ENCODE measurements at places on chromosomes 5 and 9. TPM values are rescaled to one million over a fixed set of nuclear protein-coding genes. Genes with fewer than 3 reads are reported as not detected.

TAF11L5 gene
- total RNA-seq = not detected

SLC25A2 gene
- total RNA-seq = 0.72 TPM

TMEM215 gene
- total RNA-seq = 0.57 TPM

FGD3 gene
- 4.1 TPM for total RNA-seq

SH3TC2 gene
- 9.3 TPM for total RNA-seq

DNA sequence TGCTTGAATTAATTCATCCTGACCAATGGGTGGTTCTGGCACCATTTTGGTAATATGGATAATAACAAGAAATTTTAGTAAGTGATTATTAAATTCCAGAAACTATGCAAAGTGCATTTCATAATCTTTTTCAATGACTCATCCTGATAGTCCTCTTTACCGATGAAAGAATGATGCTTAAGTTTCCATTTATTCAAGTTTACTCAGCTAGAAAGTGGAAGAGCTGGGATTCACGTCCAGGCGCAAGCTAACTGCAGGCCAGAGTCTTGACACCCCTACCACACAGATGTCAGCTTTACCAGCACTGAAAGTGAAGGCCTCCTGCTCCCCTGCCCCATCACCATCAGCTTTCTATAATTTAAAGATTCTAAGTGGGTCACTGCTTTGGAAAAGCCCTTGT lies 493.5 kb upstream of the WWC1 start:
- H3K36me3 ChIP-seq = no peaks in the 10 kb centered on the region
- no peak for DNase-seq
- no peaks in the 10 kb centered on the region for H3K27me3 ChIP-seq
- H3K4me3 ChIP-seq = no peak overlapping the region
- peaks cover 13% of the 10 kb centered on the region for H3K4me1 ChIP-seq

- DNase-seq = no peak
- no peak overlapping the region for H3K4me3 ChIP-seq
- no peak overlapping the region for H3K27ac ChIP-seq
- peaks cover 7% of the 10 kb centered on the region for H3K36me3 ChIP-seq
- no peaks in the 10 kb centered on the region for H3K27me3 ChIP-seq
Measured at GRCh38 chr5:83277953-83278352, 193.6 kb upstream of the VCAN start.

DNA sequence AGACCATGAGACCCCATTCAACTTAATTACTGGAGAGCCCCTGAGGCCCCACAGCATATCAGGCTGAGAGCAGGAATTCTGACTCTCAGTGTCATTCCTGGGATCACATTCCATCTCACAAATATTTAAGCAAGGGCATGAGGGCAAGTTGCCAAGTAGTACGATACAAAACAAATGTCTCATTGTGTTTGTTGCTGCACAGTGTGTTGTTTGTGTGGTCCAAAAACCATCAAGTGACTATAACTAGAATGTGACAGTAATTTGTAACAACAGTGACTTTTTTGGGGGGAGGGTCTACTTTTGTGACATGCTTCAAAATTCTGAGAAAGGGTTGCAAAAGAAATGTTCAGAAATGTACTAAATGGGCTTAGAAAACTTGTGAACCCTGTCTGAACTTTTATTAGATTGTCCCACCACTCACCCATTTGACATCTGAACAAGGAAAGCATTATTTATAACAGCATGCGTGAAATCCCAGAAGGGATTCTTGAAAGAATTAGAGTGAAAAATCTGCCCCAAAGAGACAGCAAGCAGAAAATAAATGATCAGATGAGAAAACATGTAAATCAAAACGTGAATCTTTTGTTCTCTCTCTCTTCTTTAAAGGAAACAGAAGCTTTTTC lies 347.0 kb downstream of the NTRK2 start:
- H3K27me3 ChIP-seq = no peaks in the 10 kb centered on the region
- H3K36me3 ChIP-seq = no peaks in the 10 kb centered on the region
- H3K4me1 ChIP-seq = peaks cover 32% of the 10 kb centered on the region

DNA sequence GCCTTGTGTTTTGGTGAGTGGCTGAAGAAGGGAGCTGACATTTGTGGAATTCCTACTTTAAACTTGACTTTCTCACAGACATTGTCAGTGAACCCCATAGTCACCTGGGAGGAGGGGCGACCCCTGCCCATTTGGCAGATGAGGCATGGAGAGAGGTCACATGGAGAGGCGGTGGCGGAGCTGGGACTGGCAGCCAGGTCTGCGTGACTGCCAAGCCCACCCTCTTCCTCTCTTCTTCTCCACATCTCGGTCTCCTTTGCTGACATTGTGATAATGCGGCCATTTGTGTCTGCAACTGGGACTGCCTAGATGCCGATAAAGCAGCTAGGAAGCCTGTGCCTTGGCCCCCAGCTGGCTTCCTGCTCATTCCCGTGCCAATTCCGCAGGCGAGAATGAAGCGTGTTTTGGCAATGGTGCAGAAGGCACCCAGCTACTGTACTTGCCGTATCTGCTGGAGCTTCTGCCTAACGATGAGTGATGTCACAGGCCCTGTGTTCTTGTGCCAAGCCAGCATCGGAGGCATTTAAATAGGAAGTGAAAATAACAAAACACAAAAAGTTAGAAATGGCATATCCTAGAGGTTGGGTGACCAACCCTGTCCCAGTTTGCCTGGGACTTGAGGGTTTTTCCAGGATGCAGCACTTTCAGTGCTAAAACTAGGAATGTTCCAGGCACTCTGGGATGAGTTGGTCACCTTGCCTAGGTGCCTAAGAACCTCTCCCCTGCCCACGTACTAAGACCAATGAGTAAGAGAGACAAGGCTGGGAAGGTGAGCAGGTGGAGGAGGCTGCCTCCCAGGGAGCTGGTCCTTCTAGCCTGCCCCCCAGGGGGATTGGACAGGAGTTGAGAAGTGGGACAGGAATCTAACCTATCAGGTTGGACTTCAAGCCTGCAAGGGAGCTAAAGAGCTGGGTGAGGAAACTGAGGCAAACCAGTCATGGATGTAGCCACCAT lies 23.6 kb downstream of the OLFML2A start:
- H3K36me3 ChIP-seq = no peaks in the 10 kb centered on the region
- no peaks in the 10 kb centered on the region for H3K4me1 ChIP-seq
- no peaks in the 10 kb centered on the region for H3K27me3 ChIP-seq
- no peak overlapping the region for H3K4me3 ChIP-seq
- DNase-seq = no peak
- H3K27ac ChIP-seq = no peak overlapping the region

GRCh38 chr5:140248414-140248813 lies 54.5 kb downstream of the PFDN1 start:
- H3K27ac ChIP-seq = no peak overlapping the region
- peaks cover 19% of the 10 kb centered on the region for H3K4me1 ChIP-seq
- no peak overlapping the region for H3K4me3 ChIP-seq

DNA sequence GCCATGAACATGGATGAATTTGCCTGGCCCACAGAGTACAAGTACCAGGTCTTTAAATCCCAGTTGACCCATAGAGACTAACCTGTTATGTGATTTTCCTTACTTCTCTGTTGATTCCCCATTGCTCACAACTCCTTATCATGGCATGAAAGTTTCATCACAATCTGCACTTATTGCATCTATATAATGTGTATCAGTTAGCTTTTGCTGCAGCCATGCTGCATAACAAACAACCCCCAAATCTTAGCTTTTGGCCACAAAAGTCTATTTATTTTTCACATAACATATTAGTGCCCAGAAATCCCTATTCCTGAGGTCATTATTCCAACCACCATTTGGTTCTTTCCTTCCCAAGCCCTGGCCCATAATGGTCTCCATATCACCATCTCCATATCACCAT lies 3.7 kb downstream of the GGTA1 start:
- no peak for DNase-seq
- peaks cover 55% of the 10 kb centered on the region for H3K27me3 ChIP-seq
- no peaks in the 10 kb centered on the region for H3K36me3 ChIP-seq
- H3K27ac ChIP-seq = no peak overlapping the region
- no peak overlapping the region for H3K4me3 ChIP-seq

DNA sequence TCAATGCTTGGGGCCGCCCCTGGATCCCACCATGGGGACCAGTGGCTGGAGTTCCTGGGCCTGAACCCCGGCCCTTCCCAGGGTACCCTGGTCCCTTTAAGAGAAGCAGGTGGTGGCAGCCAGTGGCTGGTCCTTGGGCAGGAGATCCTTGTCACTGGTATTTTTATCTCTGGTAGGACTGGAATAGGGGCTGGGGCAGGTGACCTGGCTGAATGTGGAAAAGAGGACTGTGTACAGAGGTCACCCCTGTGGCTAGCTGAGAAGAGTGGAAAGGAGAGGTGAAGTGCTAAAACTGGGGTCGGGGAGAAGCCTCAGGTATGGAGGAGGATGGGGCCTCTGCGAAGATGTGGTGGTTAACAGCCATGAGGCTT lies 7.0 kb downstream of the CRAT start:
- H3K27me3 ChIP-seq = no peaks in the 10 kb centered on the region
- no peaks in the 10 kb centered on the region for H3K4me1 ChIP-seq
- H3K4me3 ChIP-seq = no peak overlapping the region
- H3K36me3 ChIP-seq = no peaks in the 10 kb centered on the region
- no peak for DNase-seq
- no peak overlapping the region for H3K27ac ChIP-seq

DNA sequence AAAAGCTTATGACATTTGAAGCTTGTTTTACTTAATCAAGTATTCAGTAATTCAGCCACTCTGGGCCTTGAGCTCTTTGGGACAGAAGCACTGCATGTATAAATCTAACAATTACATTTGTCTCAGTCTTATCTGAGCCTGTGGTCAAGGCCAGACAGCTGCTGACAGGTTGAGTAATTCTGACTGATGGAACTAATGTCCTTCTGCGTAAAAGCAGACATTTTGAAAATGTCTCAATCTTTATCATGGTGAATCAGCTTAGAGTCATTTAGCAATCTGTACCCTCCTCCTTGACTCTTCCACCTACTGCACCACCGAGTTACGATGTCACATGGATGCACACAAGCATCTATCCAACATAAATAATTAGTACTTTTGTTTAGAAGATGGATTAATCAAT lies 400.0 kb downstream of the ARRDC3 start:
- no peaks in the 10 kb centered on the region for H3K4me1 ChIP-seq
- H3K27ac ChIP-seq = no peak overlapping the region
- H3K36me3 ChIP-seq = no peaks in the 10 kb centered on the region
- H3K27me3 ChIP-seq = no peaks in the 10 kb centered on the region
- no peak for DNase-seq

- H3K27ac ChIP-seq = no peak overlapping the region
- no peak for DNase-seq
- H3K36me3 ChIP-seq = no peaks in the 10 kb centered on the region
- H3K4me3 ChIP-seq = no peak overlapping the region
- H3K4me1 ChIP-seq = peaks cover 4% of the 10 kb centered on the region
- no peaks in the 10 kb centered on the region for H3K27me3 ChIP-seq
Measured at GRCh38 chr5:57911438-57911837, 428.8 kb upstream of the ACTBL2 start.

- H3K4me3 ChIP-seq = peak overlapping the region; percentile 90
- peaks cover 19% of the 10 kb centered on the region for H3K4me1 ChIP-seq
- H3K27ac ChIP-seq = no peak overlapping the region
- H3K36me3 ChIP-seq = no peaks in the 10 kb centered on the region
- H3K27me3 ChIP-seq = peaks cover 68% of the 10 kb centered on the region
Measured at GRCh38 chr9:4489562-4489918, 728 bp upstream of the SLC1A1 start.

GRCh38 chr9:132757016-132757415 lies 86.8 kb downstream of the GTF3C4 start:
- no peaks in the 10 kb centered on the region for H3K36me3 ChIP-seq
- H3K27me3 ChIP-seq = peaks cover 21% of the 10 kb centered on the region
- no peak overlapping the region for H3K27ac ChIP-seq
- H3K4me3 ChIP-seq = no peak overlapping the region

DNA sequence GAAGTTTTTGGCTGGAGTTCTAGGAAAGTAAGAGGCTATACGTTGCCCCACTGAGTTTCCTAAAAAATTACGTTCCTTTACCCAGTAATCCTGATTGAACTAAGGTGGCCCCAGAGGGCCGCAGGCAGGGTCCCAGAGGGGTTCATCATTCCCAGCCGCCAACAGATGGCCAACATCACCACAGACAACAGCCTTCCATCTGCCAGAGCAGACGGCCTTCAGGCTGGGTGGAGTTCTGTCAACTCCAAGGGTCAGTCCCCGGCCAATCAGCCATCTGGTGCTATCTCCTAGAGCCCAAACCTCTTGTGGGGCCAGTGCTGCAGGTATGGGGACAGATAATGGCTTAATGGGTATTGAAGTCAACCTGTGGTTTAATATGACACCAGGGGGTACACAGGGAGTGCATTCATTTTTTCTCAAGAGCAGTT lies 30.4 kb downstream of the TBC1D2 start:
- no peaks in the 10 kb centered on the region for H3K36me3 ChIP-seq
- H3K27ac ChIP-seq = no peak overlapping the region
- peaks cover 17% of the 10 kb centered on the region for H3K4me1 ChIP-seq
- DNase-seq = no peak
- no peaks in the 10 kb centered on the region for H3K27me3 ChIP-seq

DNA sequence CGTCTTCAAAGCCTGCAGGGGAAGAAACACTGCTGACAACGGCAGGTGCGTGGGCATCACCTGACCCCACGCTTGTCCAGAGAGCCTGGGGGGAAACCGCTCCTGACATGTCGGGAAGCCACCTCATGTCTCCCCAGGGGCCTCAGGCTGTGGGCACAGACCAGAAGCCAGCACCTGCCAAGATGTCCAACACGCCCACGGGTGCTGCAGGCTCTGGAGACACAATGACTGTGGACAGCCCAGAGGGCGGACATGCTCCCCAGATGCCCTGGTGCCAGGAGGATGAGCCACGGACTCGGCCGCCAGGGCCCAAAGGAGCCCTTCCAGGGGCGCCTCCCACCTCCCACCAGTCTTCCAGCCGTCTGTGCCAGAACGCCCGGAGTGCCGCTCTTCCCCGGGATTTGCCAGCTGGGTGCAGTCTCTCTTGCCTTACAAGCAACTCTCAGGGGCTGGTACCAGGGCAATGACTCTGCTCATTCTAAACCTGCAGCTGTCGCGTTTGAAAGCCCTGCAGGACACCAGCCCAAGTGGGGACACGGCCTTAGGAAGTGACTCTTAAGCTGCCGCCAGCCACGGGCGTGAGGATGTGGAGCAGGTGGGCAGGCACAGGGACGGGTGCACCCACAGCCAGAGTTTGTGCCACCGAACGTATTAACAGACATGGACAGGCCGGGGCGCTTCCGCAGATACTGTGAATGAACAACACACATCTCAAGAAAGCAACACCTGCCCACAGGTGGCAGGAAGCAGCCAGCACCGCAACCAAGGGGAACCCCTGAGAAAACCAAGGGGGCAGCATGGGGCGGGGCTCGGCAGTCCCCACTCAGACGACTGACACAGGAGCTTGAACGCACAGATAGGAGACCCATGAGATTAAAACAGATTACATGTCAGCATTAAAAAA lies 6.8 kb upstream of the LHX3 start:
- H3K36me3 ChIP-seq = peaks cover 11% of the 10 kb centered on the region
- peaks cover 5% of the 10 kb centered on the region for H3K4me1 ChIP-seq
- no peak overlapping the region for H3K4me3 ChIP-seq
- H3K27me3 ChIP-seq = peaks cover 9% of the 10 kb centered on the region

- H3K27me3 ChIP-seq = no peaks in the 10 kb centered on the region
- H3K36me3 ChIP-seq = peaks cover 4% of the 10 kb centered on the region
- H3K4me3 ChIP-seq = no peak overlapping the region
- peak overlapping the region; percentile 73 for H3K27ac ChIP-seq
Measured at GRCh38 chr9:93686127-93686879, 109.9 kb downstream of the PHF2 start.

Measured in neural crest cell (in vitro differentiated cells).